ENCODE measurements at places on chromosomes 1 and 21.

- no peak for DNase-seq
These were observed 118.5 kb downstream of the EIF4G3 start for GRCh38 chr1:21058035-21058793.

- DNase-seq, result no peak
These were observed 268.3 kb upstream of the PROX1 start for GRCh38 chr1:213719462-213719861.

DNA sequence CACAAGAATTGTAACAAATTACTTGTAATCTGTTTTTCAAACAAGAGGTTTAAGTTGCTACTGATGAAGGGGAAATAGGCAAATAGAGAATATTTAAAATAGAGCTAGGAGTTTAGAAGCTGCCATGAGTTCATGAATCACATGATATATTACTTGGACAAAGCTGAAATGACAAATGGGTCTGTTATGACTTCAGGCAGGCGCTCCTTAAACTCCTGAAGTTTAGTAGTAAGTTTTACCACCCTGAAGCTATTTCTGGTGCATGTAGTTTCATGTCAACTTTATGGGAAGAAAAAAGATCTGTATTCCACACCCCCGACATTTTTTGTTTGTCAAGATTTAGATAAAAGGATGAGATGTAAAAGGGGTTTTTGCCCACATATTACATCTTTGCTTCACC, 58.5 kb downstream of the PLA2G4A start:
- DNase-seq, result no peak

GRCh38 chr1:75712306-75712705, 12.2 kb upstream of the ACADM start:
- DNase-seq, result no peak

GRCh38 chr1:17028662-17029188, 17.0 kb upstream of the ATP13A2 start:
- DNase-seq, result no peak

- no peak for DNase-seq
These were observed 2.9 kb upstream of the PIGR start for GRCh38 chr1:206949208-206949607.

All from cerebellum (tissue), 4 donors.